CD4-positive, CD25-positive, alpha-beta regulatory T cell (primary cell): ENCODE measurements at places on chromosomes 2 and 18. TPM values are rescaled to one million over a fixed set of nuclear protein-coding genes. Genes with fewer than 3 reads are reported as not detected.

DNA sequence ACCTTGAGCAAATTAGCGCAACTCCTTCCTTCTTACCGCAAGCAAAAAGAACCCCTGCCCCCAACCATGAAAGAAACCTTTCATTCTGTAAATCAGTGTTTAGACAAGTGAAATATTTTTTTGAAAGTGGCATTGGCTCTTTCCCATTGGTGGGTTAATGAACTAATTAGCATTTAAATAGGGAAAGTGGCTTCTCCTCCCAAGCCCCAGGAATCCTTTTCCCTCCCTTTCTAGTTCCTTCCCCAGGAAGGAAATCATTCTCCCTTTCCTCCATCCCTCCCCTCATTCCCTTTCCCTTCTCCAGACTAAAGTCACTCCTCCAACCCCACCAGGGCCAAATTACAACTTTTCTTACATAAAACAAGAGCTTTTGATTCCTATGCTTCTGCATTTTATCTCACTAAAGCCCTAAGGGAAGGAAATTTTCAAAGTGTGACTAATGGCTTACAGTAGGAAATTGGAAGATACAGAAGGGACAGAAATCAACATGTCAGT, 22.9 kb upstream of the TYMS start:
- no peak for DNase-seq

GRCh38 chr2:65055422-65056214, 598 bp upstream of the CEP68 start:
- no peak for DNase-seq

DNA sequence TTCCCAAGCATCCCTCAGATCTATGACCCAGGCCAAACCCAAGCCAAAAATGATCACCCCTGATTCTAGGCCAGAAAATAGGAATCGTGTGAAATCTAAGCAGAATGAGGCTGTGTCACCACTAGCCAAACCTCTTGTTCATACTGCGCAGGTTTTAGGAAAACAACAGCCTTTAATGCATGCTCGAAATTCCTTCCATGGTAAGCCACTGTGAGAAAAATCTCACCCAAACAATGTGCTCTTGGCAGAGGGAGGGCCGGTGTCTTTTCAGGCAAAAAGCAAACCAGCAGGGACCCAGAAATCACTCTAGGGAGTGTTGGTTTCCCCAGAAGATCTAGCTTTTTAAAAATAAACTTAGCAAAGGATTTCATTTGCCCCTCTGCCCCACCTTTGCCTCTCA, 71.2 kb upstream of the FOSL2 start:
- DNase-seq = no peak

DNA sequence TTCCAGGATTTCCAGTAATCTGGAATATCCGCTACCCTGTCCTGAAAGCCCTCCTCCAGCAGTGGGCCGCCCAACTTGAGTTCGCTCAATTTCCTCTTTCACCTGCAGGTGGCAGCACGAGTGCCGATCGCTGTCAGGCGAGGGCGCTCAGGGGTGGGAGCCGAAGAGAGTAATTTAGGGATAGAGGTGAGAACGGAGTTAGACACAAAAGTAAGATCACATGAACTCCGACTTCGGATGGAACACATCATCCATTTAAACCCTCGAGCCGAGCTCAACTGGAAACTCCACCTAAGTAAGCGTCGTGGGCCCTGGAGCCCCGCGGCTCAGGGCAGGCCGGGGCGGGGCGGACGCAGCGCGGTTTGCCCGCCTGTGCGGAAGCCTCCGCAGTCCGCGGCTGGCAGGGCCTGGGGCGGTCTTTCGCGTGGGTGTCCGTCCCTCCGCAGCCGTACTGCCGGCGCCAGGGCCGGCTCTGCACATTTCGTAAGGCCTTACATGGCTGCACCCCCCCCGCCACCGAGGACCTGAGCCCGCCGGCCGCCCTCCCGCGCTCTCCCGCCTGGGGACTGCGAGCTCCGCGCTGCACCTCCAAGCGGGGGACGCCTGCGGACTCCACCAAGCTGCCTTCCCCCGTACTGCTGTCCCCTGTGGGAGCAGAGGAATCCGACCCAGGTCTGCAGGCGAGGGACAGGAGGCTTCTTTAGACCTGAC, 61.2 kb downstream of the SEMA4F start:
- DNase-seq = peak; percentile 80

- no peak for DNase-seq
Measured at GRCh38 chr2:12343141-12343540, 373.6 kb upstream of the TRIB2 start.

GRCh38 chr2:43511199-43511598, 84.6 kb downstream of the THADA start:
- DNase-seq = no peak

Gene TCF7L1
- polyA plus RNA-seq = not detected

Gene NABP1
- 26.8 TPM for polyA plus RNA-seq
